AG09319 (cell line): ENCODE measurements at places on chromosomes 4 and X.

DNA sequence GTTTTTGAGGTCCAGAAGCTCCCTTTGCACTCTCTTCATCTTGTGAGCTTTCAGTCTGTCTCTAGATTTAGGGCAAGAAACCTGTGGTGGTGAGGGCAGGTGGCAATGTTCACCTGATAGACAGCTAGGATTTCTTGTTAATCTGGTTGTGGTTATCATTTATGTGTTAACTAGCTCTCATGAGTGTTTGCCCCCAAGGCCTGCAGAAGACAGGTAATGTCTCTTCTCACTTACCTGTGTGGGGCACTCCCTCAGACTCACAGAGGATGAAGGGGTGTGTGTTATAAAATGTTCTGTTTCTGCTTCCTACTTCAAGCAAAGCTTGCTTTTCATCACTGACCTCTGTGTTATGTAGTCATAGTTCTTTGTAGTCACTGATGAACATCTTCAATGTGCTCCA lies 17.8 kb downstream of the EGF start:
- DNase-seq: no peak

- no peak for DNase-seq
Observed at GRCh38 chrX:68433155-68433980, at the start of gene OPHN1. OPHN1 (minus strand) TSS chrX:68433495; CDS start chrX:68433020, 475 bp downstream.

DNA sequence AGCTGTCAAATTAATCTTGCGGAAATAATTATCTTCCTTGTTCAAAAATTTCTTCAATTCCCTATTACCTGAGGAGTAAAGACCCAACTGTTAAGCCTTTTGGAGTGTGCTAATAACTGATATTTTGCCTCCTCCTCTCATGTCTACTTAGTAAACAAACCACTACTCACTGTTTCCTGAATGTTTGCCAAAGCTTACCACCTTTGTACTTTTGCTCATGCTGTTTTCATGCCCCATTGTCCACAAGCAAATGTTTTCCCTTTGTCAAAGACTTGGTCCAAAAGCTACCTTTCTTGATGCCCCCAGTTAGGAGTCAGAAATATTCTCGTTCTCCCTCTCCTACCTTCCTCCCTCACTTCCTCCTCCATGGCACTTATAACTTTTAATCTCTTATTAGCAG lies 226.1 kb downstream of the ENOX2 start:
- DNase-seq: no peak

DNA sequence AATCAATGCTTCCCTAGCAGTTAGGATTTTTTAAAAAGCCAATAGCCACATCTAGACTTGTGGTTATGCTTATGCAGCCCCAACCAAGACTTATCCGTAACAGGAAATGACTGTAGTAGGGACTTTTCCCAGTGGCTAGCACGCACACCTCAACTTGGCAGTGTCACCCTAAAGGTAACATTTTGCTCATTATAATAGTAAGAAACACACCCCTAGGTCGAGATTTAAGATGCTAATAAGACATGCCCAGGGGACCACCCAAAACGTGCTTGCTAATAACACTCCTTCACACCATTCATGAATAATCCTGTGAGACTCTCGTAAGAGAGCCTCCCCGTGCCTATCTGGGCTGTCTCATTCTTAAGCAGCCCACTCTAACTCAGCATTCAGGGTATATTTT lies 195.3 kb downstream of the CHIC1 start:
- DNase-seq: no peak

DNA sequence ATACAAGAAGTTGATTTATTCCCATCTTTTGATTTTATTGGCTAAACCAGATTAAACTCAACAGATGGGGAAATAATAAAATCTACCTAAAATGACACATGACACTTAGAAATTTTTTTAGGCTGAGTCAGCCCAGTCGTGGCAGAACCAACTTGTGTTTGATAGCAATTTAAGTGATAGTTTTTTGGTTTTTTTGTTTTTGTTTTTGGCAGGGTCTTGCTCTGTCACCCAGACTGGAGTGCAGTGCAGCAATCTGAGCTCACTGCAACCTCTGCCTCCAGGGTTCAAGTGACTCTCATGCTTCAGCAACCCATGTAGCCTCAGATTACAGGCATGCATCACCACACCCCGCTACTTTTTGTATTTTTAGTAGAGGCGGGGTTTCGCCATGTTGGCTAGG lies 370.3 kb upstream of the NOCT start:
- DNase-seq: no peak

DNA sequence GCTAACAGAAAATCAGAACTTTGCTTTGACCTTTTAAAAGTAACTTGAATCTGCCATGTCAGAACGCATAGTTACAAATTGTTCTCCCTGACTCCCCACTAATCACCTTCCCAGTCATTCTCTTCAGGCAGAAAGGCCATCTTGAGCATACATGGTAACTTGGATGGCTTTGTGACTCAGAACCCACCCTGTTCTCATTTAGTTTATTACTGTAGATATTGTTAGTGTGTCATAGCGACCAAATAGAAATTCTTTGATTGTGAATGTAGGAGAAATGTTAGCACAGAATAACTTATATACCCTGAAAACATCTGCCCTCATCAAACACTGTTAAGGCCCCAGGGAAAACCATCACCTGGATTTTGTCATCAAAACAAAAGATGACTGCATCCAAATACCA lies 382.0 kb downstream of the MAGEB5 start:
- DNase-seq: no peak

DNA sequence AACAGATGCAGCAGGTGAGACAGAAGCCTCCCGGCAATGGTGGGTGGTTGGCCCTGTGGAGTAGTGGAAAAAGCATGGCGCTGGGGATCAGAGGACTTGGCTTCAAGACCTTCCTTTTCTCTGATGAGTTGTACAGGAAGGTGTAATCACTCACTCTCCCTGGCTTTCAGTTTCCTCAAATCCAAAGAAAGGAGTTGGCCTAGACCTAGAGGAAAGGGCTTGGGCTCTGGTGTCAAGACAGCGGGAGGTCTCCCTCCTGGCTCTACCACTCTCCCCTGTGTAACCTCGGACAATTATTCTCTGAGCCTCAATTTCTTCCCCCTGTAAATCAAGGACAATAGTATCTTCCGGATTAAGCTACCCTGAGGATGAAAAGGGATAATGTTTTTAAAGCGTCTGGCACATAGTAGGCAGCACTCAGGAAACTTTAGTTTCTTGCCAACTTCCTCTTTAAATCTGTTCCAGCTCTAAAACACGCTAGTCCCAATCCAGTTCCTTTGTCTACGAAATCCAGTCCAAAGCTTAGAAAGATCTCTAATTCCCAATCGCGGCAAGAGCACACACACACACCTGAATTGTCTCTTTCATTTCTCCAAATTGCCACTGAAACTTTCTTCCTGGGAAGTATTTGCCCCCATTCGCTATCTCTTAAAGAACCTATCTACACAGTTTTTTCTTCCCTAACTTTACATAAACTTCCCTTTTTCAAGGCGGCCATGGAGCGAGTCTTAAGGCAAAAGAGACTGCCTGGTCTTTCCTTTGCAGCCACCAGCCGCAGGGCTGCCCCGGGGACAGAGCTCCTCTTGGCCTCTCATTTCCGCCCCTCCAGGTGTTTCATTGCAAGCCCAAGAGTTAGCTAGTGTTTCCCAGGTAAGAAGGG lies 29.9 kb upstream of the GPC4 start:
- no peak for DNase-seq

DNA sequence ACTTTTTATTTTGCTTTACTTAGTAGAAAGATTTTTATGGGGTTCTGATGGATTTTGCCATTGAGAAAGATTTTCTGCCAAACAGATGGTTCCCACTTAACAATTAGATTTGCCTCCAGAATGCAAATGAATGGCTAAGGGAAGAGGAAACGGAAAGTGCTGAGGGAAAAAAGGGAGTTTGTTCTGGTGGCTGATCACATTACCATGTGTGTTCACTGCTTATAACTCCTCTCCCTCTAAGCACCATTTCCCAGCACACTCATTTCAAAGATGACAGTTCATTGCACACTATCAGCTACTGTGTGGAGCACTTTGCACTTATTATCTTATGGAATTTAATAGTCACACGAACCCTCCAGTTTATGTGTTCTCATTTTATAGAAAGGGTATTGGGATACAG lies 68.0 kb upstream of the GRID2 start:
- DNase-seq: no peak

- no peak for DNase-seq
Observed at GRCh38 chr4:24131954-24132673, 242.3 kb upstream of the PPARGC1A start.

GRCh38 chr4:183011213-183011907 lies 87.7 kb upstream of the WWC2 start:
- no peak for DNase-seq

- no peak for DNase-seq
Observed at GRCh38 chr4:113502906-113503305, 258.6 kb downstream of the CAMK2D start.

- no peak for DNase-seq
Observed at GRCh38 chr4:56656346-56656643, 24.8 kb downstream of the HOPX start.

DNA sequence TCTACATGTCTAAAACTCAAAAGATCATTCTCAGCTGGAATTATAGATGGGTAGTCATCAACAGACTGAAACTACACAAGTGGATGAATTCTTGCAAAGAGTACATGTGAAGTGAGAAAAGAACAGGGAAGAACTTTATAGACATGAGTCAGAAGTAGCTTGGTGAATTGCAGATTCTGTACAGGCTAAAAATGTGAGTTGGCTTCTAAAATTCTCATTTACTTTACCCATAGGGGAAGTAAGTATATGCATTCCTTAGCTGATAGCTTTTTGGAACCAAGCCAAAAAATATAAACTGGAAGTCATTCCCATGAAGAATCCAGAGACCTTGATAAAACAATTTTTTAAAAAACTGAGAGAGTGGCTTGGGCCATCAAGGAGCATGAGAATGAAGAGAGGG lies 584.2 kb upstream of the FTHL17 start:
- no peak for DNase-seq

DNA sequence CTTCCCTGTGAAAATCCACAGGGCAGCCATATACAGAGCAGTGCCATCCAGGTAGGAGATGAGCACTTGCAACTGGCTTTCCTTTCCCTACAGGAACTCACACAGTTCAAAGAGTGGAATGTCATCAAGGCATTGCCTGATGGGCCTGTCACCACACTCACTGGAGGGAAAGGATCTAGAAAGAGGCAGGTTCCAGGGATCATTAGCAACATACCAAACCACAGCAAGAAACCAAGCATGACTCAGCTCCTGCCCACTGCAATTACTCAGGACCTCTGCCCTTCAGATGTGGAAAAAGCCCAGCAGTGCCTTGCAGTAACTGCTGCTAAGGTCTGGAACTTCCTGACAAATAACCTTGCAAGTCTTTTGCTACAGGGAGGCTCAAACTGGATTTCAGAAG lies 101.2 kb downstream of the ZNF674 start:
- DNase-seq: peak; percentile 43

DNA sequence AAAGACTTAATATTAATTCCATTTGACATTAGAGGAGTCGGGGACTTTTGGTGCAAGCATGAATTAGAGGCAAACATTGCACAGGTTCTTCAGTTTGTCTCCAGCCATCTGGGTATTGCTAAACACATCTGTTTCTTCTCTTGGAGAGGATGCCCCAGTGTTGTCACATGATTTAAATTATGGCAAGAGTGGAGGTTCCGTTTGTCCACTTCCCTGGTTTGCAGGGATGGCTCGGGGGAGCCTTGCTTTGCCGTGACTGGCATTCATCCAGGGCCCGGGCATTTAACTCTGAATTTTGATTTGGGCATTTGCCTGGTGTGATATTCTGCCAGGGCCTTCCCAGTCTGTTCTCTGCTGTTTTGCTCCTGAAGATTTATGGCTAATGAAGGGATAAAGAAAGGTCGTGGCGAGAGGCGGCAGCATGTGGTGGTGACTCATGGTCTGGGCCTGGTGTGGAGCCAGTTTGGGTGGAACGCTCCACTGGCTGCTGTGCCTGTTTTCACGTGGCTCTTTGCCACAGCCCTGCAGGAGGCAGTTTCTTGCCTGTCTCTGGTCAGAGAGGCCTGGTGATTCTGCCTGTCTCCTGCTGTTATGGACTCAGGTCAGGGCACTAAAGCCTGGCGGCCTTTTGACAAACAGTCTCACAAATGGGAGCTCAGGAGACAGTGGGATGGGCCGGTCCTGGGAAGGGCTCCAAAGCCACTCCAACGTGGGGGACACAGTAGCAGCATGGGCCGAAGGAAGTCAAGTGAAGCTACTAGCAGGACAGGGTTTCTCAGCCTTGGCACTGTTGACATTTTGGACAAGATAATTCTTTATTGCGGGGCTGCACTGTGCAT lies 99.4 kb upstream of the PGRMC2 start:
- peak; percentile 94 for DNase-seq

GRCh38 chr4:1201851-1202525 lies 29.6 kb upstream of the SPON2 start:
- DNase-seq: no peak

- DNase-seq: no peak
Observed at GRCh38 chr4:115229873-115230272, 116.5 kb upstream of the NDST4 start.
